Stimulated activated CD4-positive, alpha-beta T cell treated with anti-CD3 and anti-CD28 coated beads, Interleukin-4, amount 100 ng/mL, for 4 hours (primary cell): ENCODE measurements at places on chromosomes 6 and 20.

- no peak for DNase-seq
These were observed 42.2 kb downstream of the C6orf132 start for GRCh38 chr6:42100029-42100901.

GRCh38 chr6:159968295-159969203 is at the start of gene IGF2R:
IGF2R (plus strand) TSS chr6:159969082; CDS start chr6:159969247, 165 bp downstream.
- DNase-seq = peak; percentile 93

DNA sequence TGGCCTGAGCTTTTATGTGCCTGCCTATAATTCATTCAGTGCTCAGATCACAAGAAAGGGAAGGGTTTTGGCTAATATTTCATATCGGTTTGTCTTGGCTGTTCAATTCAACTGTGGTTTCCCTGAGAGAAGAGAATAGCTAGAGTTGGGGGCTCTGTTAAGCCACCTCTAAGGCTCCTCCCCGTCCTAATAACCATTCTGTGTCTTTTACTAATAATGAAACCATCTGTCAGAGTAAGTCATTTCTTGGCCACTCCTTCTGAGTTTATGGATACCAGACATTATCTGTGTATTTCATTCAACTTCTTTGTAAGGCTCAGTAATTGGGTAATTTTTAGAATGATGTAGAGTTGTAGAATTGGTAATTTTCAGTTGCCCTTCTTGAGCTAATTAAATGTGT is 5.2 kb downstream of the STX11 start:
- DNase-seq = no peak

- DNase-seq = no peak
These were observed 13.9 kb downstream of the TNFAIP3 start for GRCh38 chr6:137880746-137881521.

DNA sequence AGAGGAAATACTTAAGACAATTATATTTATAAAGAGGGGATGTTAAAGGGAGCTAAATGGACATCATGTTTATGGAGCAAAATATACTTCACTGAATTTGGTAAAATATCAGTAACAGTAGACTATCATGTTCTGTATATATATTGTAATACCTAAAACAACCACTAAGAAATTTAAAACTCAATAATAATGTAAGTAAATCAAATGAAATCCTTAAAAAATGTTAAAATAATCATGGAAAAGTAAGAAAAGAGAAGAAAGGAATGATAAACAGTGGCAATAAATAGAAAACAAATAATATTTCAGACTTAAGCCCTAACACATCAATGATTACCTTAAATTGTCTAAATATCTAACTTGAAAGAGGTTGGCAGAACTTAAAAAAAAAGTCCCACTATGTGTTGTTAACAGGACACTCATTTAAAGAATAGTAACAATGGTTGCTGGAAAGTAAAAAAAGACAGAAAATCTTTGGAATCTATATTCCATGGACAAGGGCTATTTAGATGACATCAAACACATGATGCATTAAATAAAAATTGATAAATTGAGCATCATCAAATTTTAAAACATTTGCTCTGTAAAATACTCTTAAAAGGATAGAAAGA is 842.2 kb upstream of the MAP3K7 start:
- DNase-seq = no peak

GRCh38 chr20:23231561-23232218 is 118.9 kb upstream of the NXT1 start:
- DNase-seq = no peak
